Immature natural killer cell (primary cell): ENCODE measurements at places on chromosomes 4 and X.

DNA sequence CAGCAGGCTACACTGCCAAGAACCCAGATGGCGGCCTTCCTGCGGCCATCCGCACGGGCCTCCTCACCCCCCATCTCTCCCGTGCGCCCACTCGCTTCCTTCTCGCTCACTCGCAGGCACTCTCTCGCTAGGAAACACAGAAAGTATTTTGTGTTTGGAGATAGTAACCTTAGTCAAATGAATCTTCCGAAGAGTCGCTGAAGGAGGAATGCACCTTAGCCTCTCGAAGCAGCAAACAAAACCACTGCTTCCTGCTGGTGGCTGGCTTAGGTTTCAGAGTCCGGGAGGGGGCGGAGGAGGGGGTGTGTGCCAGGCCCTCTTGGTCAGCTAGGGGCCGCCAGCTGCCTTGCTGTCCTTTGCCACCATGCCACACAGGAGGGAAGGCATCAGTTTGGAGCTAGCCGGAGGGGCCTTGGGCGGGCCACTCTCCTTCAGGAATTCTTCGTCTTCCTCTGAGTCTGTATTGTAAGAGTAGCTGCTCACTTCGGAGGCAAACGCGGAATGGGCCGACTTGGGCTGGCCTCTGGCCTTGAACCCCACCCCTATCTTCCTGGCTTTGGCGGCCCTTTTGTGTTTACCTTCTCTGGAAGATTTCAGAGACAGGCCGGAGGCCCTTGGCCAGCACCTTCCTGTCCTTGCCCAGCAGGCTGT, 73.2 kb upstream of the UCP1 start:
- DNase-seq, result peak; percentile 1

DNA sequence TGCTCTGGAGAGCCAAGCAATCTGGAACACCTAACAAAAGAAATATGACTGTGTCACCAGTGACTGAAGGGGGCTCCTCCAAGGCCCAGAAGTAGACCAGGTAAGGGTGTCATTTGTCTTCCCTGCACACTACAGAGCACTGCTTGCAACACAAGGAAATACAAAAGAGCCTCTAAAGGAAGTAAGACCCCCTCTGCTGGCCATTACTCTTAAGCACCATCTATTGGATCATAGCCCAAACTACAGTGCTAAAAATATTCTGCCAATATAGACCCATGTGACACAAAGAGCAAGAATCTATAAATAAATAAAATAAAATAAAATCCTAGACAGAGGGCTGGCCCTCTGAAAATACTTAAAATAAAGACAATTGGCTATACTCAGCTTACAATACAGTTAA, 528.7 kb downstream of the TMA16 start:
- DNase-seq, result no peak

GRCh38 chrX:1658071-1658491, 43.2 kb downstream of the ASMT start:
- peak; percentile 21 for DNase-seq

DNA sequence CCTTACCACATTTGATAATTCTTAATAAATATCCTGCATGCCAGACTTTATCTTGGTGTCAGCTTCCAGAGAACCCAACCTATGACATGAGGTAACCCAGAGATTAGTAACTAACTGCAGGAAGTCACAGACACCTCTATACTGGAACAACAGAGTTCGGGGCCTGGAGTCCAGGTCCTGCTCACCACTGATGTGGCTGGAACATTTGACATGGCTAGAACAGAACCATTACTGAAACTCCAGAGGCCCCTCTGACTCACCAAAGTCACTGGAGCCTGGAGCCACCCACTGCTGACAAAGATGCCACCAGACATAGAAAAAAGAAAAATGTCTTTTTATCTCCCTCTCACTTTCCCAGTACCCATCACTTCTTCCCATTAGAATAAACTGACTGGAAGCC, 403.7 kb downstream of the MID1IP1 start:
- DNase-seq, result no peak

GRCh38 chr4:145179281-145179860, 1.0 kb downstream of the OTUD4 start:
- DNase-seq, result peak; percentile 83

- no peak for DNase-seq
Observed at GRCh38 chr4:132565542-132565941, 583.6 kb upstream of the PCDH10 start.

GRCh38 chrX:19785647-19786046, 101.8 kb downstream of the SH3KBP1 start:
- no peak for DNase-seq

GRCh38 chr4:173237152-173237551, 68.5 kb downstream of the GALNT7 start:
- DNase-seq, result no peak

- no peak for DNase-seq
Observed at GRCh38 chrX:151384807-151385206, 12.2 kb upstream of the VMA21 start.

DNA sequence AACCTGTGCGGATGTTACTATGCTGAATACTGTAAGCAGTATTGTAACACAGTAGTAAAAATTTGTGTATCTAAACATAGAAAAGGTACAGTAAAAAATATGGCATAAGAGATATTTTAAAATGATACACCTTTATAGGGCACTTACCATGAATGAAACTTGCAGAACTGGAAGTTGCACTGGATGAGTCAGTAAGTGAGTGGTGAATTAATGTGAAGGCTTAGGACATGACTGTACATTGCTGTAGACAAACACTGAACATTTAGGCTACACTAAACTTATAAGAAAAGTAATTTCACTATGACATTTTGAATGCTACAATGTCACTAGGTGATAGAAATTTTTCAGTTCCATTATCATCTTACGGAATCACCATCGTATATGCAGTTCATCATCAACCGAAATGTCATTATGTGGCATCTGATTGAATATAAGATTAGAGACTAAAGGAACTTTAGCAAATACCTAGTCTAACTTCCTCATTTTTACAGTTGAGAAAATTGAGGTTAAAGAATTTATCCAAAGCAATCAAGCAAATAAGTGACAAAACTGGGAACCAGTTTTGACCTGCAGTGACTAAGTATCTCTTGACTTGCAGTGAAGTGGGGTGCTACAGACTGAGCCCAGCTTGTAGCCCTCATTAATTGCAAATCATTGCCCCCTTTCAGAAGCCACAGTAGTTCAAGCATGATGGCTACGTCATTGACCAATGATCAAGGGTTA, 55.3 kb downstream of the EGF start:
- no peak for DNase-seq

- no peak for DNase-seq
Observed at GRCh38 chr4:26242451-26242850, 78.4 kb upstream of the RBPJ start.

- no peak for DNase-seq
Observed at GRCh38 chr4:83115656-83116285, 1.2 kb upstream of the PLAC8 start.

DNA sequence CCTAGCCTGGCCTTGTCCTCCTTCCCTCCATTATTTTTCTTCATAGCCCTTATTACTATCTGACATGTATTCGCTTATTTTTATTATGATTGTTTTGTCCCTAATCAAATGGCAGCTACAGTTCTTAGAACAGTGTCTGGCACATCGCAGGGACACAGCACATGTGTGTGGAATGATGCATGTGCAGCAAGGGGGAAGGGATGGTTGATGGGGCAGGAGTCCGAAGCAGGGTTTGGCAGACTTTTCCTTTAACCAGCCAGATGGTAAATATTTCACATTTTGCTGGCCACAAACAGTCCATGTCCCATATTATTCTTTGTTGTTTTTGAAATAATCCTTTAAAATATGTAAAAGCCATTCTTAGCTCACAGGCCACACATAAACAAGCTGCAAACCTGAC, 128.3 kb upstream of the STIM2 start:
- no peak for DNase-seq

DNA sequence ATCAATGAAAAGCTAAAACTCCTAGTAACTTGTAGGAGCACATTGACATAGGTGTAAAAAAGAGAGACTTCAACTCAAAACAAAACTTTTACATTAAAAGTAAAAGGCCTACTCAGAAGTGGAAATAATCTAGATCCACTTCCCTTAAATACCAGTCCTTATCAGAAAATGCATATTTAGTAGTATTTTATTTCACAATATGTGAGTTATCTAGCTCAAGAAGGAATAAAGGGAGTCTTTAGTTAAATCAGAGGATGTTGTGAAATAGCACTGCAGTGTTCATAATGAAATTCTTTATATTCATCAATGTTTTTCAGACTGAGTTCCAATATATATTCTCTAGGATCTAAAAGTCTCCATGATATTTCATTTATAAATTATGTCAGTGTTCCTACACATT, 715.0 kb downstream of the GRID2 start:
- no peak for DNase-seq

GRCh38 chrX:54180403-54180802, 2.7 kb downstream of the FAM120C start:
- DNase-seq, result no peak

- no peak for DNase-seq
Observed at GRCh38 chr4:84596826-84597225, 13.9 kb downstream of the CDS1 start.

DNA sequence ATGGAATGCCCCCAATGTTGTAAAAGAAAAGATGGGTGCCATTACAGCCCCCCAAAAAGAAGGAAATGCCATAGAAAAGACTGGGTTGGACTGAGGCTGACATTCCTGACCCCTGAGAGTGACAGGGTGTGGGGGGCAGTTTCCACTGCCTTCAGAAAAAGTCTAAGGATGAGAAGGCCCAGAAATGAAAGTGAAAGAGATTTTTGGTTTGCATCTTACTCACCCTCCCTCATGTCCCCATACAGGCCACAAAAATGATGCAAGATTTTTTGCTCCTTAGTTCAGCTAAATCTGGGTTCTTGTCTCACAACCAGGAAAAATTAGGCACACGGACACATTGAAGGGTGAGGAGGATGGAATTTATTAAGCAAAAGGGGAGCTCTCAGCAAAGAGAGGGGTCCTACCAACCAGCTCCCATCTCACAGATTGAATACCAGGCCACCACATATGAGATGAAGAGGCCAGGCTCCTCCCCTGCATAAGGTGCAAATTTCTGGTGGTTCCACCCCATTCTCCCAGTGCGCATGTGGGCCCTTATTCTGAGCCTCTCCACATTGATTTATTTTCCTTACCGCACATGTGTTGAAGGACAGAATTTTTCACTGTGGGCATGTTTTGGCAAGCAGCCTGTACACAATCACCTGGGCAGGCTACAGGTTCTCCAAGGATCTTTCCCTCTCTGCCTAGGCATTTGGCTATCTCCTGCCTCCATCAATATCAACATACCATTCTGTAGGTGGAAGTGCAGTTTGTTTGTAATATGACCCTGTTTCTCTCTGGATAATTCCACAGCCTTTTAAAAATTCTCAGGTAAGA, 18.8 kb downstream of the PPP4R3C start:
- no peak for DNase-seq

DNA sequence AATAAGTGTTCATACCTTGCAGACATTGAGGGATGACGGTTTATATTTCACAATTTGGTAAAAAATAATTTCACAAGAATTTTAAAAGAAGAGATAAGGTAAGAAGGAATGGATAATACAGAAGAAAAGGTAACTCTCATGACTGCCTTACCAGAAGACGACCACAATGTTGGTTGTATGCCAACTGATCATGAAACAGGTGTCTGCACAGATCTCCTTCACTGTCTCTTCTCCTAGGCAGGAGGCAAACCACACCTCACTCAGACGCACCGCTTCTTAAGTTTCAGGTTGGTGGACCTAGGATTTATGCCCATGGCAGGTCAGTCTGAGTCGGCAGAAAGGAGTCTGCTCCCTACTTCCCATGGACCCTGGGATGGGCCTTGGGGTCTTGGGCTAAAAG, 177.2 kb downstream of the VSIG4 start:
- no peak for DNase-seq

DNA sequence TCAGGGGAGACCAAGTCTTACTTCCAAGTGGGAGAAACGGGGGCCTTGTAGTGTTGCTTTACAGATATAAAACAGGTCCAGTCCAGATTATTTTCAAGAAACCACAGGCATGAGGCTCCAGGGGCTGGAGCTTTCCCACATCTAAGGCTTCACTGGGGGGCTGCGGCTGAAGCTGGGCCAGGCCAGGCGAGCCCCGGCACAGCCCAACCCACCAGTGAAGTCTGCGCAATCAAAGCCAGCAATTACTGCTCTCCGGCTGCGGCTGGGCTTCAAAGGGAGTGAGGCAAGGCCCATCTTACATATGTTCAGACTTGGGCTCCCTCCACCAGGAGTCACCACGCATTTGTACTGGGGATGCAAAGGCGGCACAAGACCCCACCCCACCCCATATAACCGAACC, 61.7 kb downstream of the HADH start:
- no peak for DNase-seq

GRCh38 chr4:123278755-123279154, 117.8 kb upstream of the SPRY1 start:
- DNase-seq, result no peak

DNA sequence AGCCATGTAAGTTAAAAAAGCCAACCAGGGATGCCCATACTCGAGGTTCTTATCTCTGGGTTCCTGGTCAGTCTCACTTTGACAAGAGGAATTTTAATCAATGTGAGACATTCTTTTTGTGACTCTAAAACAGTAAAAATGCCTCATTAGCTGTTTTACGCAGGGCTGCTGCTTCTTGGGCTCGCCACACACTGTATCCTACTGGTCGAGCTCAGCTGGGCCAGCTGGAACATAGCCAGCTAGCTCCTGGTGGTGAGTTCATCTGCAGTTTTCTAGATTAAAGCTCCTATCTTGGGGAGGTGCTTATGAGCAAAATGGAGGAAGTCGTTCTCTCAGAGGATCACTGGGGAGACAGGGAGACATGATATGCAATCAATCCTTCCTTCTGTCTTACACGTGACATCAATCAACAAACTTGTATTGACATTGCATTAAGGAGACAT, 55.9 kb upstream of the LEF1 start:
- no peak for DNase-seq

GRCh38 chrX:38612281-38612680, 50.9 kb downstream of the TSPAN7 start:
- DNase-seq, result no peak

DNA sequence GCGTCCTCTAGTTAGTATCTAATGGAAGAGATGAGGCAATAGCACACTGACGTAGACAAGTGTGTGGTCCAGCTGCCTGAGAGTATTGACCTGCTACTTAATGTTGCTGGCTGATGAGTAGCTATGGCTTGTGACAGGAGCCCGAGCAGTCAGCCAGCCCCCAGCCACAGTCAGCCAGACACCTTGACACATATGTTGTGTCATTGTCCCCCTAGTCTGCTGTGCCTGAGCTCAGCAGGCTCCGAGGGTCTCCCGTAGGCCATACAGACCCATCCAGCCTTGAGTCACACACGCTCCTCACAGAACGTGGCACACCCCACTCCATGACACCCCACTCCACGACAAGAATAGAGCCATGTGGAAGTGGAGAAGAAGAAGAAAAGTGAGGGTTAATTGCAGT, 362.1 kb downstream of the UNC5C start:
- DNase-seq, result no peak

GRCh38 chr4:110119880-110120279, 78.5 kb downstream of the ELOVL6 start:
- DNase-seq, result no peak

DNA sequence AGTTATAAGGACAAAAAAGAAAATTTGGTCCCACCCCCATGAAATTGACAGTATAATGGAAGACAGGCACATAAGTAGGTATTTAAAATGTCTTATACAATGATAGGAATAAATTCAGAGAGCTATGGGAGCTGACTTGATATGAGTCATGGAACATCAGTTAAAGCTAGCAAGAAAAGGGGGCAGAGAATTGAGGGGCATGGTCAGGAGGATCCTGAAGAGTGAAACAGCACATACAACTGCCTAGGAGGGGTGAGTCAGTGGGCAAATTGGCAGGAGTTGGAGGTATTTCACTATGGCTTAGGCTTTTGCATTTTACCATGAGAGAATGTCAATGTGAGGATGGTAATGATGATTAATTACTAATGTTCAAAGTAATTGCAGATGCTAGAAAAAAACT, 95.4 kb upstream of the BANK1 start:
- DNase-seq, result no peak

- no peak for DNase-seq
Observed at GRCh38 chr4:106238820-106239420, 77.1 kb downstream of the TBCK start.
